Lung (tissue), 17 donors: ENCODE measurements at places on chromosomes 6 and 20. TPM values are rescaled to one million over a fixed set of nuclear protein-coding genes. Genes with fewer than 3 reads are reported as not detected.

The RIMS1 gene
- total RNA-seq, result 5.7 TPM

The SLC26A8 gene
- total RNA-seq, result 0.61 TPM

The TBXT gene
- not detected for total RNA-seq

- DNase-seq, result no peak
These were observed 236.4 kb upstream of the PRDM1 start for GRCh38 chr6:105849746-105850145.

DNA sequence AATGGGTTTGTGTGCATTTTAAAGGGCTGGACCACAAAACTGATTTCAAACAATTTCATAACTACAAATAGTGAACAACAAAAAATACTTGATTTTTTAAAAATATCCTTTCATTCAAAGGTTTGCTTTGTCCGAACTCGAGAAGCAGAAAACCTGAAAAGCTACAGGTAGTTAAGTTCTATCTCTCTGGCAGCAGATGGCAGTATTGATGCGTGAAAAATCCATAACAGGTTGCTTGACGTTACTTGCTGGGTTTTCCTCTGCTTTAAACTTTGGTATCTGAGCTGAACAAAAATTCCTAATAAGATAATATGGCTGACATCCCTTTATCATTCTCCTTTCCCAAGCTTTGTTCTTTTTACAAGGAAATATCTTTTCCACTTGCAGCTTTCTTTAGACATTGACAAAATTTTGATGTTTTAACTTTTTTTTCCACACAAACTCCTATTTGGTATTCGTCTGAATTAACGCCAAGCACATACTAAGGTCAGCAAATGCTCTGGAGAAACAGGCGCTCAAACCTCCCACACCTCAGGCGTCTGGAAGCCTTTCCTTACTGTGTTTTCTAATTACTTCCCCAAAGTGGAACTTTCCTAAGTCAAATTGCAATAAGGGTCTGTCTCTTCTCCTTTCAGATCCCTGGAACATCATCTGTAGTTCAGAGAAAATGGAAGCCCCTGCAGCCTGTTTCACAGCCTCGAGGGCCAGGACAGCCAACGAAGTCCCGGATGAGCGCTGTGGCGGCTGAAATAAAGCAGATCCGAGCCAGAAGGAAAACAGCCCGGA is 50.3 kb upstream of the GFRAL start:
- DNase-seq, result peak; percentile 56

DNA sequence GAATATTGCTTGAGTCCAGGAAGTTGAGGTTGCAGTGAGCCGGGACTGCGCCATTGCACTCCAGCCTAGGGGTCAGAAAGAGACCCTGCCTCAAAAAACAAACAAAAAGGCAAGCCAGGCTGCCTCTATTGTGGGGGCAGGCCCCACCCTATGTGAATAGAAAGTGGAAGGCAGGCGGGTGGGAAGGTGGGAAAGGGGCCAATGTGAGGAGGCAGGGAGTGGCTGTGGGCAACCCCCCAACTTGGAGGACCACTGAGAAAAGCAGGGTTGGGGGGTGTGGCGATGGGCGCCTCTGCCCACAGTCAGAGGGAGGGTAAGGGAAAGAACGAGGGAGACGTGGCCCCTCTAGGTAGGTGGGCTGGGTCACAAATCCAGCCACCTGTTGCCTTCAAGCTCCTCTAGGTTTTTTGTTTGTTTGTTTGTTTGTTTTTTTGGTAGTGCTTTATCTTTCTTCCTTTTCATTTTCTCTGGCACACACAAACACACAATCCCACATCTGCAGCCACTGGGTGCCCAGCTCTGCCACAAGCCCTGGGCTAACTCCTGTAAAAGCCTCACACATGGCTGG is 5.3 kb upstream of the AP5S1 start:
- DNase-seq, result no peak

- no peak for DNase-seq
These were observed 22.6 kb upstream of the TINAG start for GRCh38 chr6:54285595-54285994.

DNA sequence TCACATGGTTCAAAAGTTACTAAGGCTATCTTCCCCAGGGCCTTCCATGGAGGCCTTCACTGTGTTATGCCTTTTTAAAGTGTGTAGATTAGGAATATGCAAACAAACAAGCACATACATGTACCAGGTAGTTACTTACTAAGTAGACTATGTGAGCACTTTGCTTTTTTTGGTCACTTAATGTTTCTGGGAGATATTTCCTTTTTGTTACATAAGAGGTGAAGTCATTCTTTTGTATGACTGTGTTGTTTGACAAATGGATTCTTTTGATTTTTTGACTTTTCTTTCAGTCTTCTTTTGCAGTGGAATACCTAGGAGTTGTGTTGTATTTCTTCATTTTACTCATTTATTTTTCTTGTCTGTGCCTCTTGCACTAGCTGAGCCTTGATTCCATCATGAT is 39.6 kb upstream of the BCAS1 start:
- DNase-seq, result no peak

DNA sequence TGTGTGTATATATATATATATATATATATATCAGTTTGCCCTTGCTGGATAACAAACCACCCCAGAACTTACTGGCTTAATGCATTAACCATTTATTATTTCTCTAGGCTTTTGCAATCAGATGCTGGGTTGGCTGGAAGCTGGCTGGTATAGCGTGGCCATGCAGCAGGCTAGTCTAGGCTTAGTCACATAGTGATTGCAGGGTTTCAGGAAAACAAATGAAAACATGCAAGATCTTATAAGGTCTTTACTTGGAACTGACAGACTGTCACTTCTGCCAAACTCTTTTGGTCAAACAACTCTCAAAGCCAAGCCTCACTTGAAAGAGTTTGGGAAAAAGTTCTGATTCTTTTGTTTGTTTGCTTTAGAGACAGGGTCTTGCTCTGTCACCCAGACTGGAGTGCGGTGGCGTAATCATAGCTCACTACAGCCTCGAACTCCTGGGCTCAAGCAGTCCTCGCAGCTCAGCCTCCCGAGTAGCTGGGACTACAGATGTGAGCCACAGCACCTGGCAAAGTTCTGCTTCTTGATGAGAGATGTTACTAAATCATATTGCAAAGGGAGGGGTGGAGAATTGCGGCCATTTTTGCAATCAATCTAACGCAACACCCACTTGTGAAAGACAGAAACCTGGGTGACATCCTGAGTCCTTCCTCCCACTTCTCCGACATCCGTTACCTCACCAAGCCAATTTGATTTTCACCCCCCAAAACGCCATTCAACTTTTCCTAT is 74.6 kb upstream of the RNF24 start:
- no peak for DNase-seq
